ENCODE measurements at places on chromosomes 6 and 20.

DNA sequence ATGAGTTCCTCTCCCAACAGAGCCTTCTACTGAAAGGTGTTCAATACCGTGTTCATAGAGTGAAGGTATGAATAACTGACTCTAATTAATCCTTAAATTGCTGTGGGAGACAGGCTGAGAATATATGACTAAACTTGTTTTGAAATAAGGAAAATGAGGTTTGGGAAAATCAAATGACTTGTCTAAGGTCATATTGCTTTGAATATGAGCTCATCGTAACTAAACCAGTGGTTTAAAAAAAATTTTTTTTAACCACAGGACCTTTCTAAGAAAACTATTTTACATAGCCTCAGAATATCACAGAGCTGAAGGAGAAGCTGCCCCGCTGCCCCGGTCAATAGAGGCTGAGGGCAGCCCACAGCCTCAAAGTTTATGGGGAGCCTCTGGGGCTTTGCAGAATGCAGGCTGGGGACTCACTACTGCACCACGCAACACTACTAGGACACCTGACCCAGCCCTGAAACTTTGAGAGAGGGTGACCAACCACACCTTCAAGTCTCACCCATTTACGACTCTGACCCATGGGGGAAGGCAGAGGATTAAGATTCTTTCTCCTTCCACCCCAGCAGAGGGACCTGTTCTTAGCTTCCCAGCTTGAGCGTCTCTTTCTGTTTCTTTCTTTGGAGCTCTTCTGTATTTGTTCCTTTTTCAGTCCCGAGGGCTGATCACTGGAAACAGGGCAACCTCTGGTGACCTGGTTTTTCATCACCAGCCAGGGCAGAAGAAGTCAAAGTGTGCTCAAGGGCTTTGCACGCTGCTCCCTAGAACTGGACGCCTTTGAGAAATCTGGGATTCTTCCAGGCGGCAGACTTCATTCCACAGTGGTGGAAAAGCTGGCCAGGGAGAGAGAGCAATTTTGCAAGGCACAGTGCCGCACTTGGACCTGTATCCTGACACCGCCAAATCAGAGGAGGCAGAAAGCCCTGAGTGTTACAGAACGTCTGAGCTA, 220.2 kb downstream of the ATXN1 start:
- no peak for DNase-seq

DNA sequence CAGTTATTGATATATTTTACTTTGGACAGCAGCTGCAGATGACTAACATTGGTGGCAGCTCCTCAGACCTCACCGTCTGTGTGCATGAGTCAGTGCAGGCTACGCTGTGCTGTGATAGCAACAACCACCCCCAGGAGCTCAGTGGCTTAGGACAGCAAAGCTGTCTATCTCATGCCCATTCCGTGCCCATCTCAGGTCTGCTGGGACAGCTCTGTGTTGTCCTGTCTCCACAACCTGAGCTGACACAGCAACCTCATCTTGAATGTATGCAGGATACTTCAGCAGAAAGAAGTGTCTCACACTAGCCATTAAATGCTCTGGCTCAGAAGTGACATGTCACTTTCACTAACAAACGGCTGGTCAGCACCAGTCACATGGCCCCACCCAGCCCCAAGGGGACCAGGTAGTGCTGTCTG, 47.7 kb downstream of the BANF2 start:
- DNase-seq: no peak

- no peak for DNase-seq
Measured at GRCh38 chr6:55531496-55531895, 47.5 kb downstream of the HMGCLL1 start.

GRCh38 chr20:50218987-50219435, 28.4 kb downstream of the CEBPB start:
- no peak for DNase-seq

DNA sequence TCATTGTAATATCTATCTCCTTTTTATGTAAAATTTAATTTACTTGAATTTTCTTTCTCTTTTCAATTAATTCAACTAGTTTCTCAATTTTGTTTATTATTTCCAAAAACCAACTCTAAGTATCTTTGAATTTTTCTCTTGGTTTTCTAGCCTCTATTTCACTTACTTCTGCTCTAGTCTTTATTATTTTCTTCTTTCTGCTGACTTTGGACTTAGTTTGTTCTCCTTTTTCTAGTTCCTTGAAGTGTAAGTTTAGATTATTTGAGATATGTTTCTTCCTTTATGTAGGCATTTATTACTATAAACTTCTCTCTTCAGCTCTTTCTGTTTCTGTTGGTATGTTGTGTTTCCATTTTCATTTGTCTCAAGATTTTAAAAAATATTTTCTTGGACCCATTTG, 70.8 kb downstream of the TNFAIP3 start:
- DNase-seq: no peak

- no peak for DNase-seq
Measured at GRCh38 chr20:50784464-50784863, 10.4 kb upstream of the BCAS4 start.

GRCh38 chr20:47748823-47749222, 36.5 kb downstream of the SULF2 start:
- no peak for DNase-seq

Data from stimulated activated naive CD8-positive, alpha-beta T cell treated with anti-CD3 and anti-CD28 coated beads, Interleukin-15, amount 100 ng/mL, for 72 hours (primary cell).